ENCODE measurements at places on chromosomes 12 and 14.

DNA sequence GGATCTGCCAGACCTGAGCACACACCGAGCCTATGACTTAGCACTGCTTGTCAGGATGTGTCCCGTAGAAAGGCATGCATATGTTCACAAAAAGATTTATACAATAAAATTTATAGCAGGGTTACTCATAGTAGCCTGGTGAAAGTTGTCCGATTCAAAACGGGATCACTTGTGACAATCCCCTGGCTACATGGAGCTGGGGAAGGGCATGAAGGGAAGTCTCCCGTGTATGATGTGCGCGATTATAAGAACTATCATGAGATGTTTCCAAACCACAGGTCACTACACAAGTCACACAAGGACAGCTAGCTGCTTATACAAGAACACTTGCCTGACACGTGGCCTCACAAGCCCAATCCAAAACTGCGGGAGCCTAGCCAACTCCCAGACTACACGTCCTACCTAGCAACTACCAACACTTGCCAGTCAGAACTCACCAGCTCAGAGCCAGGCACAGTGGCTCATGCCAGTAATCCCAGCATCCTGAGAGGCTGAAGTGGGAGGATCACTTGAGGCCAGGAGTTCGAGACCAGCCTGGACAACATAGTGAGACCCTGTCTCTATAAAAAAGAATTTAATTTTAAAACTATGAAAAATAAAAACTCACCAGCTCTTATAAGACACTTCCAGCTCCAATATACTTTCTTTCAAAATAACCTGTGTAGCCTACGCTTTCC is 7.5 kb upstream of the CDCA4 start:
- no peak for DNase-seq

- DNase-seq, result no peak
Observed at GRCh38 chr14:59565087-59565486, 11.5 kb downstream of the CCDC175 start.

DNA sequence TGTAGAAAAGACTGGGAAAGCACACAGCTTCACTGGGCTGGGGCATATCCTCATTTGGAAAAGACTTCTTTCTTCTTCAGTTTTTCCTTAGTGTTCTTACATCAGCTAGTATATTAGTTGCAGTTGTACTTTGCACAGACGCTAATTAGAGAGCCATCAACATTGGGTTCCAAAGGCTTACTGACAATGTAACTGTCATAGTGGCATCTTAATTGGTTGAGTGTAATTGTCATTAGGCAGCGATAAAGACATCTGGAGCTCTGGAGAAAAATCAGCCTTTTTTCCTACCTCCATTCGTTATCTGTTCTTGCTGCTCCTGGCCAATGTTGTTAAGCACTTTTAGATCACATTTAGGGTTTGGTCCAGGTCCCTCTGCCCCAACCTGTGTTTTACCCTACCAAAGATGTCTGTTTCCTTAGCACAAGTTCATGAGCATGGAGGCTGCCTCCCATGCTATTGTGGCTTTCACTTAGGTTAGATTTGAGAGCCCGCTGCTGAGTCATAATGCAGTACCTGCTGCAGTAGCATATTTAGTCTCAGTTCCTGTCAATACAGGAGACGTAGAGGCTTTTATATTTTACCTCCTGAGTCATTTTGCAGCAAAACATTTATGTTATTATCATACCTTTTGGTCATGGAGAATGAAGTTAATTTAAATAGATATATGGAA is 49.2 kb downstream of the FBXW8 start:
- no peak for DNase-seq

DNA sequence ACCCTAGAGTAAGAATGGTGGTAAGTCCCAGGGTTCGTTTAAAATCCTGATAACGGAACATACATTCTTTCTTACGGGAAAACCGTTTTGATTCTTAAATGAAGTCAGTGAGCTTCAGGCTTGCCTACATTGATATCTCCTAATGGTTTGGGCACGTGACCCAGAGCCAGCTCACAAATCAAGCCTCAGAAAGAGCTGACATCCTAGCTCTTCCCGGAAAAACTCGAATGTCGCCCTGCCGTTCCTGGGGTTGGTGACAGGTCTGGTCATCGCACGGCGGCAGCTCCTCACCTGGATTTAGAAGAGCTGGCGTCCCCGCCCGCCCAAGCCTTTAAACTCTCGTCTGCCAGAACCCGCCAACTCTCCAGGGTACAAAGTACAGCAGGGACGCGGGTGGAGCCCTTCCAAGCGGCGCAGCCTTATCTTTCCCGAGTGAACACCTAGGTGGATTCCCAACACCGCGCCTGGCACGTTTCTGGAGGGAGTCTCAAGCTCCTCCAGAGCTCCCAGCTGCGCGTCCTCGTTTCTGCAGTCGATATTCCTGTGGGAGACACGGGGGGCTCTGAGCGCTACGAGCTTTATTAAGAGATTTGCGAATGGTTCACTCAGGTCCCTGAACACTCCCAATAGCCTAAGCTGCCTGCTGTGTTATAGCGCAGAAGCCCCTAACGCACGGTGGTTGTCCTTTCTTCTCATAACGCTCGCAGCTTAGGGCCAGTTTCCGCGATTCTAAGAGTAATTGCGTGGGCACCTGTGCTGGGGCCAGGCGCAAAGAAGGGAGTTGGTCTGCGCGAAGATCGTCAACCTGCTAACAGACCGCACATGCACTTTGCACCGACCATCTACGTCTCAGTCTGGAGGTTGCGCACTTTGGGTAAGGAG is at the start of gene SSTR1:
TSS of gene SSTR1 (plus strand) at position 169 of the 882 bp plus-strand sequence. CDS start 1,486 bp downstream, outside the sequence.
- no peak for DNase-seq

DNA sequence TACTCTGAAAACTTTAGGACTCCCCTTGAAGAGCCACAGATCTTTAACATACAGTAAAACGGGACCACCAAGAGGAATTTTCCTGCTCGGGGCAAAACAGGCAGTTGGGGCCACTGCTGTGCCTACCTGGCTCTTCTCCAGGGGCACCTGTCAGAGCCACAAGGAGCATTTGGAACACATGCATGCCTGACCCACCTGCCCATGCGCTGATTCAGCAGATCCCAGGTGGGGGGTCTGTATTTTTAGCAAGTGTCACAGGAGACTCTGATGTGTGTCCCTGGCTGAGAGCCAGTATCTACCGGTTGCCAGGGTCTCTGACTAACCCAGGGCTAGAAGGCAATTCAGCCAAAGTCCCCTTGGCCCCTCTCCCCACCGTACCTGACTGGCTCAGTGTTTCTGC is 6.5 kb downstream of the CTDSP2 start:
- DNase-seq, result no peak

- no peak for DNase-seq
Observed at GRCh38 chr12:89386138-89386537, 33.8 kb upstream of the DUSP6 start.

DNA sequence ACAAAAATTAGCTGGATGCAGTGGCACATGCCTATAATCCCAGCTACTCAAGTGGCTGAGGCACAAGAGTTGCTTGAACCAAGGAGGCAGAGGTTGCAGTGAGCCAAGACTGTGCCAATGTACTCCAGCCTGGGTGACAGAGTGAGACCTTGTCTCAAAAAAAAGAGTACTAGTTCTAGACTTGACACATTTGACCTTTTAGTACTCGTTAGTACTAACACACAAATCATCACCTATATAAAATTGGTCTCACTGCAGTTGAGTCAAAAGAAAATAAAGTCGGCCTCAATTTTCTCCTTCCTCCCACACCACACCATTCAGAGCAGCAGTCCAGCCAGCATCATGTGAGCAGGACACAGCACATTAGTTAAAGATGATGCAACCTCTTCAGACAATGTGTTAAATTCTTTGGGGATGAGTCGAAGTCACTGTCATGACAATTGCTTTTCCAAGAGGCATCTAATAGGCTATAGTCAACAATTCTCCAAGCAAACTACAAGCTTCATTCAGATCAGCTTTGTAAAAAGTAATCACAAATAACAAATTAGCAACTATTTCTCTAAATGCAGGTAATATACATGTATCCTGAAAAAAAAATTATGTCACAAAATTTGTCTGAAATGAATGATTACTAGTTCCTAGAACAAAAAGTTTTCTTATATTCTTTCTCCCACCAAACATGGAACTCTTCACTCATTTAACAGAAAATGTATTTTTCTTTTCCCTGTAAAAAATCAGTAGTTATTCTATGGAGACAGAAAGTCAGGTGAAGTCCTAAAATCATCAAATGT is 55.6 kb downstream of the CLIP1 start:
- no peak for DNase-seq

DNA sequence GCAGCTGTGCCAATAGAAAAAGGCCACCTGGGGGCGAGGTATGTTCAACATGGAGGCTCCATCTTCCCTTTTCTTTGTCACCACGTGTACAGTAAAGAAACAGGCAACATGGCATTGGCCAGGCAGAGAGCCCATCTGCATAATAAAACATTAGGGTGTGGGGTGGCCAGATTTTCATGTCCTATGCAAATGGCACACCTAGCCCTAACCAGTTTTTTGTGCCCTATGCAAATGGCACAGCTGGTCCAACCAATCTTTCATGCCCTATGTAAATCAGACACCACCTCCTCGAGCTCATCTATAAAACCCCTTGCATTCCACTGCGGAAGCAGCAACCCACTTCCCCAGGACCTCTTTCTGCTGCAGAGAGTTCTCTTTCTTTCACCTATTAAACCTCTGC is 149.1 kb upstream of the RGS6 start:
- DNase-seq, result no peak

GRCh38 chr14:56855891-56856461 is 45.7 kb upstream of the OTX2 start:
- no peak for DNase-seq

GRCh38 chr14:96727073-96727472 is 70.1 kb upstream of the VRK1 start:
- DNase-seq, result no peak

DNA sequence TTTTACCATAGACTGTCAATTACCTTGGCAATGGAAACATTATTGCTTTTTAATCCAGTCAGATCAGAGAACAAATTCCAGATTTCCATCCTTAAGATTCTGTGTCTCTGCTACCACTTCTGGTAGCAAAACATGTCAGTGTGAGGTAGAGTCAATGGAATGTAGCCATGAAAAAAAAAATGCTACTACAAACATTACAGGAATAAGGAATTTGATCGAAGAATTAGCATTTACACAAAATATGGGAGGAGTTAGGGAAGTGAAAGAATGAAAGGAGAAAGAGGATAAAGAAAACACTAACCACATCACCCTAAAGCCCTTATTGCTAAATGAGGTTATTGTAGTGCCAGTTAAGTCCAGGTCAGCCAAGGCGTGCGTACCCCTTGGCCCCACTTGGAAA is 9.2 kb downstream of the MED21 start:
- no peak for DNase-seq

DNA sequence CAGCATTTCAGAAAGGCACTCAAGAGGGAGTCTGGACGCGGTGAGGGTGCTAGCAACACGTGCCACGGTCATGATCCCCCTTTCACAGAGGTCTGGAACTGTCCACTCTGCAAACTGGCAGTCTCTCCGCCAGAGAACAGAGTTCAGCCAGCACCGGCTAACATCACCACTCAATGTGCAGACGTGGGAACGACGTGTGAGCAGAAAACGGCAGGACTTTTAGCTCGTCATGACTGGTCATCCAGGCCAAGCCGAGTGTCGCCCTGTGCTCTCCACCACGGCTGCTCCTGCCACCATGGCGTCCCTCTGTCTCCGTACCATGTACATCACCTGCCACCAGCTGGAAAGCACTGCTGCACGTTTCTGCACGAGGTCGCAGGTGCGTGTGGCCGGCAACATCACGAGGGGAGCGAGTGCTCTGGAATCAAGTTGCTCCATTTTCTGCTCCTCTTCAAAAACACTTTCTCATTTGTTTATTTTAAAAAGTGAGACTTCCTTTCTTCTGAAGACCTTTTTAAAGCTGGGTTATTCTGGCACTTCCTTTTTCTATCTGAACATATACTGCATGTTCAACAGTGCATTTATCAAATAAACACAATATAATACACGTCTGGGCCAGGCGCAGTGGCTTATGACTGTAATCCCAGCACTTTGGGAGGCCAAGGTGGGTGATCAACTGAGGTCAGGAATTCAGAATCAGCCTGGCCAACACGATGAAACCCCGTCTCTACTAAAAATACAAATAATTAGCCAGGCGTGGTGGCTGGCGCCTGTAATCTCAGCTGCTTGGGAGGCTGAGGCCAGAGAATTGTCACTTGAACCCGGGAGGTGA is 28.0 kb downstream of the SLC15A4 start:
- no peak for DNase-seq

GRCh38 chr12:1993341-1993740 is 10.9 kb downstream of the DCP1B start:
- DNase-seq, result no peak

DNA sequence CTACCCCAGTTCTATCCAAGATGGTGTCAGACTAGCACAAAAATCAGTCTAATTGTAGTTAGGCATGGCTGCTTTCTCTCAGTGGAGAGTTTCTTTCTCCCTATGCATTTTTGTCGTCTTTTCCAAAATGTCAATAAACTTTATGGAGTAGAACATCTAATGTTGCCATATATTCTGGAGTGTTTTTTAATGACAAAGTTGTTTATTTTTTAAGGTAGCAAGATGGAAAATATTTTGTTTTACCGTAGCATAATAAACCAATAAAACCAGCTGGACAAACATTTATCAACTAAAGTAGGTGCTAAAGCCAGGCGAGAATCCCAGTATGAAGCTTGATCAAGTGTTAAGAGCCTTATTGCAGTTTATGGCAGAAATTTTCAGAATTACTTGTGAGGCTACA is 146.3 kb downstream of the TMTC2 start:
- DNase-seq, result no peak

GRCh38 chr12:69758105-69758504 is 19.4 kb downstream of the RAB3IP start:
- DNase-seq, result no peak

GRCh38 chr12:119176267-119177055 is 2.3 kb upstream of the HSPB8 start:
- DNase-seq, result no peak

GRCh38 chr12:130460611-130461446 is 123.1 kb downstream of the PIWIL1 start:
- no peak for DNase-seq

DNA sequence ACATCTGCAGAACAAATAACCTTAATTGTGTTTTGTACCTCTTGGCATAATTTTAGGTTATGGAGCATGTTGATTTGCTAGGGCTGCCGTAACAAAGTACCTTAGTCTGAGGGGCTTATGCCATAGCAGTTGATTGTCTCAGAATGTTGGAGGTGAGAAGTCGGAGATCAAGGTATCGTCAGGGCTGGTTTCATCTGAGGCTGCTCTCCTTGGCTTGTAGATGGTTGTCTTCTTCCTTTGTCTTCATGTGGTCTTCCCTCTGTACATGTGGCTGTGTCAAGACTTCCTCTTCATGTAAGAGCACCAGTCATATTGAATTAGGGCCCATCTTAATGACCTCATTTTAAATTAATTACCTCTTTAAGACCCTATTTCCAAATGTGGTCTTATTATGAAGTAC is 64.4 kb upstream of the PTHLH start:
- DNase-seq, result no peak

Data from NCI-H524 treated with DMSO at 0.1 percent for 48 hours (cell line).